Keratinocyte (primary cell): ENCODE measurements at places on chromosomes 1 and 21. TPM values are rescaled to one million over a fixed set of nuclear protein-coding genes. Genes with fewer than 3 reads are reported as not detected.
A peak's percentile ranks its signal among the peaks of the same experiment; 100 is the strongest.

DNA sequence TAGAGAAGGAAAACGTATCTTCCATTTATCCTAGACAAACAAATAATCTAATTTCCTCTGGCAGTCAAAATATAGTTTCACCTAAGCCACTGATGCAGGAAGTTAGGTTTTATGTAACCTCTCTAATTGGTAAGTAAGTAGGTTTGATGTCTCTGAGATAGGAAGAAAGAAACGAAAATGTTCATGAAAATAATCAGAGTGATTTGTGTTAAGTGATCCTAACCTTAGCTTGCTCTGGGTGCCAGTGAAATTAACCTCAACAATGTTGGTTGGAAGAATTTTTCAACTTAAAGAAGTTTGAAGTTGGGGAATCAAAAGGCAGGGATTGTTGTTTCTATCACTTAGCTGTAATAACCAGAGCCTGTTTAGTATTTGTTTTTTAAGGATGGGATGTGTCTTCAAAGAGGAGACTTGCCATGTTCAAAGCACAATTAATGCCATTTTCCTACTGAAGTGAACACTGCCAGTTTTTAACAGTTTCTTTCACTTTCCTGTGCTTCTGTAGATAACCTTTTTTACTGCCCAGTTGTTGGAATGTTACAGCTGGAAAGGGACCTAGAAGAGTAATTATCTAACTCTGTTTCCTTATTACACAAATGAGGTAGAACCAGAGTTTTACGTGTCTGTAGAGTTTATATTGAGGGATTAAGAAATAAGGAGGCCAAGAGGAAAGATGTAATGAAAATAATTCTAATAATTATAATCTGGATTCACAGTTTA is 18.4 kb downstream of the HIPK1 start:
- no peak for DNase-seq

DNA sequence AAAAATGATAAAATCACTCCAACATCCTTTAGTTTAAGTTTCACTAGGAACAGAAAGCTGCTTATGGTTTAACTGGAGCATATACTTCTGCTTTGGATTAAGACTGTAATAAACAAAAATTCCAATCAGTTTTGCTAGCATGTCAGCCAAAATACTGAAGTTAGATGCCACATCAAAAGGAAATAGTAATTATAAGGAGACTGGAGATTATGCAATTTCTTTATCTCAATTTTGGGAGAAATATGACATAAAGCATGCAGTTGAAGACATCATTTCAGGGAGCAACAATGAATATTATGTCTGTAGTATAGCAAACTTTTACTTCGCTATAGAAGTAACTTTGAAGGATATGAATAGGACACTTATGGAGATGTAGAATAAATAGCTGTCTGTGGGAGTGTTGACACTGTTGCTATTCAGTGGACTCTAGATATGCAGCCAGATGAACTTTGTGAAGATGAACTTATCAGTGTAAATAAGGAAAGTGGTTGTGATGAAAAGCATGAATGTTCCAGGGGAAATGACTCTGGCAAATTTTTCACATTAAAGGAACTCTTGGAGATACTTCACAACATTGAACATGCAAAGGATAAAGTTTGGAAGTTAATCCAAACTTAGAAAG is 107.8 kb downstream of the RABGAP1L start:
- no peak for DNase-seq

- no peak for DNase-seq
Observed at GRCh38 chr1:160402001-160402795, 1.8 kb downstream of the VANGL2 start.

DNA sequence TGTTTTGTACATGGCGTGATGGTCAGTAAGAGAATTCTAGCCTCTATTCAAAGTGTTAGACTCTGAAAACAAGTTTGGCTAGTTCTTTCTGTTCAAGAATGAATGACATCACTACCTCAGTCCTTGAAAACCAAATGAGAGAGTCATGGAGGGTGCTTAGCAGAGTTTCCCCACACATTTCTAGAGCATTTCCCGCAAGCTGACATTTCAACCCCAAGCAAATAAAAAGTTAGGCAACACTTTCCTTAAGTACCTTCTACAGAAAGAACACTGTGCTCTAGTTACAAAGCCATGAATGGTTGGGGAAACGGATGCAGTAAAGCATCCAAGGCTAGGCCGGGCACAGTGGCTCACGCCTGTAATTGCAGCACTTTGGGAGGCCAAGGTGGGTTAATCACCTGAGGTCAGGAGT is 47.9 kb upstream of the SLC44A3 start:
- DNase-seq, result no peak

DNA sequence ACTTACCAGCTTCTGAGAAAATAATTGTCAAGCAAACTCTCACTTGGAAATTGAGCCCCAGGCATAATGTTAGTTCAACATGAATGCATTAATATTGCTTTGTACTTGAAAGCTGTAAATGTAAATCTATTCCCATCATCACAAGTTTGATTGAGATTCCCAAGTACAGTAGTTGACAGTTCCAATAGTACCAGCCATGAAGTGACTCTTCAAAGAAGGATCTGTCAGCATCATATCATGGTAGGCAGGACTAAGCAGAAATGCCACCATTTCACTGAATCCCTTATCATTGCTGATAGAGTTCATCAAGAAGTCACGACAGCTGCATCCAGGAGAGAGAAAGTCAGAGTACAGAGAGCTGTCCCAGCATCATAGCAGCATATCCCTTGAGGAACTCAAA is 348.7 kb downstream of the OMA1 start:
- no peak for DNase-seq

DNA sequence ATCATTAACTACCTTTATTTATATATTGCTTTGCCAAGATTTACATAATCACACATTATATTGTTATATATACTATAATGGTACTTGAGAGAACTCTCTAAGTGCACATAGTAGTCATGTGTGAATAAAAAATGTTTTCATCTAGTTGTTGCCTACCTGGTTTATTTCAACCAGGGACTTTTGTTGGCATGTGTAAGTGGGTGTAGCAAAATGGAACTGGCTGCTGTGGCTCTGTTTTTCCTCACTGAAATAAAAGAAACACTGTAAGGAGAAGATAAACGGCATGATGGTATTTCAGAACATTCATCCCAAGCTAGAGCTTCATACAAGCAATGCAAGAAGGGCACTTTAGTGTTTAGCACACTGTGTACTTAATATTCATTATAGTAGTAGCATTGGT is 14.9 kb downstream of the RBBP4 start:
- DNase-seq, result no peak

DNA sequence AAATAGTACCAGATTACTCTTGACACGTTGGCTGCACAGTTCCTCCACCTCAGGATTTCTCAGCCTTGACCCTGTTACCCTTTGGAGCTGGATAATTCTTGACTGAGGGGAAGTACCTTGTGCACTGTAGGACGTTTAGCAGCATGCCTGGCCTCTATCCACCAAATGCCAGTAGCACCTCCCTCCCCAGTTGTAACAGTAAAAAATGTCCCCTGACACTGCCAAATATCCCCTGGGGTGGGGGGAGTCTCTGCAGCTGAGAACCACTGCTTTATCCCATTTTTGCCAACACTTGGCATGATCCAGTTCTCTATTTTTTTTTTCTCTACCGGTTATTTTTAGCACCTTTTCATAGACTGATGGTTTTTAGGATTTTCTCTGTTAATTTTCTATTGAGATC is 34.0 kb downstream of the C1orf198 start:
- DNase-seq, result no peak

DNA sequence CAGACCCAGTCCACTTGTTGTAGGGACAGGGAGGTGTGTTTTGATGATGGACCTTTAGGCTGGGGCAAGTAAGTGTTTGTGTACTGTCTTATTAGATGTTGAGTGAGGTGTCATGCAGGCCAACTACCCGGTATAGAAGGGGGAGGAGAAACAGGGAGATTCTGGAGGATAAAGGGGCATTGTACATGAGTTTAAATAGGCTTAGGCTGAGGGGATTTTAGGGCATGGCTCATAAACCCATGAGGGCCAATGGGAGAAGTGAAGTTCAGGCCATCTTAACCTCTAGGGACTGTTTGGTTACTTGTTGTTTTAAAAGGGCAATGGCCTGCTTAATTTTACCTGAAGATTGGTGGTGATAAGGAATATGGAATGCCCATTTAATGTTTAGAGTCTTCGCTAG is 38.2 kb upstream of the PLA2G5 start:
- no peak for DNase-seq

DNA sequence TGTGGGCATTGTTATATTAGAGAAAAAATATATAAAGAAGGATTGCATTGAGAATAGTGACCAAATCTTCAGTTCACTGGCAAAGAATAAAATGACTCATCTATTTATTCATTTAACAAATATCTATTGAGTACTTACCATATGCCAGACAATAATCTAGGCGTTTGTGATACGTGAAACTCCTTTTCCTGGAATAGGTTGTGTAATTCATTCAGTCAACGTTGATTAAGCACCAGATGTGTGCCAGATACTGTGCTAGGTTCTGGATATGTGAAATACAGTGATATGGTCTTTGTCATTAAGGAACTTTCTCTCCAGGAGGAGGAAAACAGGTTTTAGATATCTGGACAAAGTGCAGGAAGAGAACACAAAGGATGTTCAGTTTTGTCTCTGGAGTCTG is 344.5 kb downstream of the RWDD3 start:
- DNase-seq, result no peak

- DNase-seq, result no peak
Observed at GRCh38 chr1:226736908-226737818, 1.9 kb downstream of the ITPKB start.

DNA sequence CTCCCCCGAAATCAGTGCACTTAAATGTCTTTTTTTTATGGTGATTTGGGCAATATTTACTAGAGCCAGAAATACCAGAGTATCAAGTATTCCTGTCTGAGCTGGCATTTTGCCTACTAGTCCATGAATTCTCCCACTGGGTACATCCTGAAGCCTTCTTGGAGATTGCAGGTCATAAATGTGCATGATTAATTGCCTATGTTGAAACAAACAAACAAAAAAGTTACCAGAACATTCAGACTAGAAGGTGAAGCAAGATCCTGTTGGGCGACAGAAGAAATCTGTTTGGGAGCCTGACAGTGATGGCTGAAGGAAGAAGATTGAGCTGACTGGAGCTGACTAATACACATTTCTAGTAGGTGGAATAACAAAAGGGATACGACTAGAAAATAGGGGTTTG is 127.4 kb upstream of the NRIP1 start:
- DNase-seq, result peak; percentile 30

DNA sequence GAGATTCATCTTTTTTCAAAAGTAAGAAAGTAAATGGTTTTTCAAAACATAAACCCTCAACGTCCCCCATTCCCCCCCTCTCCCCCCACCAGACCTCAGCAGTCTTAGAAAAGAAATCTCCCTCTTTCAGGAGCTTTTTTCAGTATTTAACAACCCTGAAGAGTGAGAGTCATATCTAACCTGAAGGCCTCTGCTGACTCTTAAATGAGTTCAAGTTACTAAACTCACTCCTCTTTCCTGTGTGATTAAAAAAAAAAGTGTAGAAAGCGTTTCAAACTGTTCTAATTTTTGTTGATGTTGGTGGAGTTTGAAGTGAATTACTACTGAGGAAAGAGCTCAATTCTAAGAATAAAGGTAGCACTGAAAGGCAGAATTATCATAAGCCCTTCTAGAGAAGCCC is 93.7 kb downstream of the VAV3 start:
- DNase-seq, result no peak

GRCh38 chr1:161287482-161288054 is 22.2 kb downstream of the MPZ start:
- no peak for DNase-seq

- DNase-seq, result no peak
Observed at GRCh38 chr1:18110968-18111367, 3.4 kb downstream of the IGSF21 start.

DNA sequence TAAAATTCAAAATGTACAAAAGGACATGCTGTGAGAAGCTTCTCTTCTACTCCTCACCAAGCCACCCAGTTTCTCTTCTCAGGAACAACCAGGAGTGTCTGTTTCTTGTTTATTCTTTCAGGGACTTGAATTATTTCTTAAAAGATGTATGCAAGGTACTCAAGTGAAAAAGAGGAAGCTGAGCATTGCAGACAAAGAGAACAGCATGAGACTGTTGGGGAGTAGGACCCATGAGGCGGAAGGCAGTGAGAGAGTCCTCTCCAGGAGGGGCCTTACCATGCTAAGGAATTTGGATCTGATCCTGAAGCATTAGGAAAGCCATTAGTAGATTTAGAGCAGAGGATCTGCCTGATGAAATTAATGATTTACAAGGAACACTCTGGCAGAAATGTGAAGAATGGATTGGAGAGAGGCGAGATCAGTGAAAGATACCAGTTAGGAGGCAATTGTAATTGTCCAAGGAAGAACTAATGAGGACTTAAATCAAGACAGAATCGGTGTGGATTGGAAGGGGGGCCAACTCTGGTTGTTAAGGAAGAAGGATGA is 14.7 kb upstream of the SSX2IP start:
- DNase-seq, result no peak

GRCh38 chr1:154714638-154715037 is 106.7 kb upstream of the ADAR start:
- no peak for DNase-seq

GRCh38 chr1:33219886-33220661 is 36.2 kb upstream of the ZNF362 start:
- no peak for DNase-seq

DNA sequence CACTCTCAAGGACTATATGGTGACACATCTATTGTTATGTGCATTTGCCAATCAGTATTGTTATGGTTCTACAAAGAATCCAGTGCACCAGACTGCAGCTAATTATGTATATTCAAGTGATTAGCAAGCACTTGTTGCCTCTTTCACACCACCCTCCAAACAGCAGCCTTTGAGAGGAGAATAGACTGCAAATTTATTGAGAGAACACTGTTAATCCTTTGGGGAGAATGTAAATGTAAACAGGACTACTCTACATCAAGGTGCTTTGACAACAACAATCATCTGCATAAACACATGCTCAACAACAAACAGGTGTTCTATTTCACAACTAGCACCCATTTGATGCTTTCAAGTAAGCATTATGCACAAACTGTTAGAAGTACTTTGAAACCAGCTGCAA is 117.4 kb downstream of the AKT3 start:
- DNase-seq, result no peak

DNA sequence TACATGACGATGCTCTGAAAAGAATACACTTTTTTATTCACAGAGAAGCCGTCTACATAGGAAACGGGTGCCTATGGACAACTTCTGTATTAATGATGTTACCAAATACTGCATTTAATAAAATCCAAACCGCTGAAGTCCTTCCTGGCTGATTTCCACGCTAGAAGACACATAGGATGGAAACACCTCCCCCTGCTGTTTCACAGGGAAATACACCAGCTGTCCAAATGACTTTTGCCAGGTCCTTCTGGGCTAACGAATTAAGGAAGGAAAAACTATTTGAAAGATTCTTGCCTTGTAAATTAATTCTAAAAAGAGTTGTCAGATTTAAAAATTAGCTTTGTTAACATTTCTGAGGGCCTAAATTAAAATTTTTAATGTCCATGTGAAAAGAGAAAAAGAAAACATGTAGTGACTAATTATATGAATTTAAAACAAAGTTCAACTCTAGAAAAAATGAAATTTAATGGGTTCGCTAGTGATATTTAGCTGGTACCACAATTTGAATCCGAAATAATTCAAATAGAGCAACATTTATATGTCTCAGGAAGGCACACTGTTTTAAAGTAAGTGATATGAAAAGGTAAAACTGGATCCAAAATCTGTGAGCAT is 146.0 kb downstream of the RERE start:
- DNase-seq, result no peak

The PALMD gene
- 3.5 to 6.8 TPM (median 5.8 TPM) in 3 replicates for polyA plus RNA-seq

The ARHGAP30 gene
- polyA plus RNA-seq, result 0.05 to 0.45 TPM (median 0.16 TPM) in 3 replicates
